Sigmoid colon (tissue), 7 donors: ENCODE measurements at places on chromosomes 1 and 21. TPM values are rescaled to one million over a fixed set of nuclear protein-coding genes. Genes with fewer than 3 reads are reported as not detected.

The IL10 gene
- 11.0 TPM for total RNA-seq

The CLEC20A gene
- not detected for total RNA-seq

The FCER1G gene
- total RNA-seq: 14.4 TPM

The CR1L gene
- not detected for total RNA-seq

GRCh38 chr1:234609691-234610042 is 311 bp downstream of the IRF2BP2 start:
- DNase-seq: no peak

DNA sequence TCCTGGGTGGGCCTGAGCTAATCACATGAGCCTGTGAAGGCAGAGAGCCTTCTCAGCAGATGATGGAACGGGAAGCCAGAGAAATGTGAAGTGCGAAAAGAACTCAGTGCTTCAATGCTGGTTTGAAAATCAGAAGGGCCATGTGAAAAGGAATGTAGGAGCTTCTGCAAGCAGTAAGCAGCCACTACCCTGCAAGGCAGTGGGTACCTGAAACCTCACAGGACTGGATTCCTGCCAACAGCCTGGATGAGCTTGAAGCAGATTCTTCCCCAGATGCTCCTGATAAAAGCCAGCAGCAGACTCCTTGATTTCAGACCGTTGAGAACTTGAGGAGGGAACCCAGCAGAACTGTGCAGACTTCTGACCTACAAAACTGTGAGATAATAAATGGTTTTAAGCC is 158.6 kb downstream of the SYT2 start:
- peak; percentile 86 for DNase-seq

- no peak for DNase-seq
These were observed 3.0 kb downstream of the HECTD3 start for GRCh38 chr1:45008076-45008475.

- DNase-seq: no peak
These were observed 253.3 kb downstream of the FAM72C start for GRCh38 chr1:143718524-143718923.

- no peak for DNase-seq
These were observed 9.9 kb upstream of the CFHR4 start for GRCh38 chr1:196877964-196878363.

DNA sequence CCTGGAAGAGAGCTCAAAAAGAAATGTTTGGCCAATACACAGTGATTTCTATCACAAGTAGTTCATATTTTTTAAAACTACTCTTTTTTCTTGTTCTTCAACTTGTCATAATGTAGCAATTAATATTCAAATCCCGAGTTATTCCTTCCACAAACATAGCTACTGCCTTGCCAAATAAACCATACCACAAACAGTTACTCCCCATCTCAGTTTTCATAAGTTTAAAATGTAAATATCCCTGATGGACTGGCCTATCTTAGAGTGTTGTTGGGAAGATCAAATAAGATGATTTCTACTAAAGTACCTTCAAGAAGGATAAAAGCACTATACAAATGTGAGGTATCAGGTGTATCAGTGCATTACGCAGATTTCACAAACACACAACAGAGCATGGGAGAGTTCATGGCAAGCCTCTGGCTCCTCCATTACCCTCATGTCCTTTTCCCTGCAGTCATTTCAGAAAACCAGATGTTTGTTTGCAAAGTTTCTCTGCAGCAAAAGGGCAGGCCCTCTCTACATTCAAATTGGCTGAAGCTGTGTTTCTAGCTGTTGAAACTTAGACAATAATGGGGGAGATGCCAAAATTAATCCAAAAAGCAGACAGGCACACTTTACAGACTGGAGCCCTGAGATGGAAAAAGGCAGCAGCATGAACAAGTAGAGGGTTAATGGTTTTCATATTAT is 16.1 kb downstream of the WLS start:
- no peak for DNase-seq

GRCh38 chr1:238384381-238384780 is 493.7 kb upstream of the ZP4 start:
- DNase-seq: no peak

GRCh38 chr1:154835531-154836324 is 34.4 kb downstream of the KCNN3 start:
- no peak for DNase-seq
